Stimulated activated CD8-positive, alpha-beta memory T cell treated with anti-CD3 and anti-CD28 coated beads, Interleukin-4, amount 100 ng/mL, for 48 hours (primary cell): ENCODE measurements at places on chromosomes 5 and 9.

DNA sequence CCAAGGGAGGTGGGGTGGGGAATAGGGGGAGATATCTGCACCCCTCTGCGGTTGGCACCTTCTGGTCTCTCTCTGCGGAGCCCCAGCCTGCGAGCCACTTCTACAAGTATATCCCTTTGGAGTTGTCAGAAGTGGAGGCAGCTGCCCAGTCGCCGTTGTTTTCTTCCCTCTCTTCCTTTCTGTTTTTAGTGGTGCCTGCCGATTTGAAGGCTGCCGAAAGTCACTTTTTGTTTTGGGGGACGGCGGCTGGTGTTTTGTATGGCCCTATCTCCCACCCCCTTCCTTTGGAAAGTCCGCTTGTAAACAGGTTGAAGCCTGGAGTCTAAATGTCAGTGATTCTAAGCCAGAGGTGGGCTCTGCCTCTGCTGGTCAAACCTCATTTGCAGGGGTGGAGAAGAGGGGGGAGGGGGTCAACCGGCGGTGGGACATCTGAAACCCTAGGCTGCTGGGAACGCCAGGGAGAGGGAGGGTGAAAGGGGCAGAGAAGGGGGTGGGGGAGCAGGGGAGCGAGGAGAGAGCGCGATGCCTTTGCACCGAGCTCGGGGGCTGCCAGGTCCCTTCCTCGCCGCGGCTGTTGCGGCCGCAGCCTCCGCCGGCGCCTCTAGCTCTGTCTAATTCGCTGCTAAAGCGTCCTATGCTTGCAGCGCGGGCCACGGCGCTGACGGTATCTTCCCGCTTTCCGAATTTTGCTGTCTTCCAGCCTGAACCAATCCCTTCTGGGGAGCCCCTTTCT lies at the start of gene FGF10:
Gene FGF10, minus strand, starts transcription at position 331 of the 733 bp plus-strand sequence. CDS start 738 bp downstream, outside the sequence.
- DNase-seq: no peak

- no peak for DNase-seq
These were observed 391.5 kb downstream of the CCDC171 start for GRCh38 chr9:15944341-15944740.

DNA sequence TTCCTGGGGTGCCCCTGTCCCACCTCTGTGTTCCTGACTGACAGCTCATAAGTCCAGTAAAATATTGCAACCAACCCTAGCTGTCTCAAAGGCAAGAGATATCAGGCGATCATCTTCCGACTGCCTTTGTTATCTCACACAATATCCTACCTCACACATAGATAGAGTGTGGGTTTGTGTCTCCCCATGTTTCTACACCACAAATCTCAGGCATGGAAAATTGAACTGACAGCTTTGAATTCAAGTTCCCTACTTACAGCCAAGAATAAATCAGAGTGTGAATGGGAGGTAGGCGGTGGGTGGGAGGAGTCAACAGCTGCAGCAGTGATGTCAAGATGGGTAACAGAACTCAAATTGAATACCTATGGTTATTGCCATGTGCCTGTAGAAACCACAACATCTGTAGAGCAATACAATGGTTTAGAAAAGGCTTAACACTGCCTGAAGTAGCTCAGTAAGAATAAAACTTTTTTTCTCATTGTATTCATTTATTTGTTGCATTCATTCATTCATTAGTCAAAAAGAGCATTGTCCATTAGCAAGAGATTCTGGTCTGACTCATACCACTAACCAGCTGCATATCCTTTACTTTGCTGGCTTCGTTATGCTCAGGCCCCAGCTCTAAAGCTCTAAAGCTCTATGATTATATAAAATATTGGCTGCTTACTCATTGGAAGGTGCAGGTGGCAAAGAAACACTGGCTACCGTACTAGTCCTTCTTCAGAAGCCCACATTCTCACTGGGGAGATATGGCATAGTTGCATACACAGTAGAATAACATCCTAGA lies 108.2 kb upstream of the DMAC1 start:
- no peak for DNase-seq

DNA sequence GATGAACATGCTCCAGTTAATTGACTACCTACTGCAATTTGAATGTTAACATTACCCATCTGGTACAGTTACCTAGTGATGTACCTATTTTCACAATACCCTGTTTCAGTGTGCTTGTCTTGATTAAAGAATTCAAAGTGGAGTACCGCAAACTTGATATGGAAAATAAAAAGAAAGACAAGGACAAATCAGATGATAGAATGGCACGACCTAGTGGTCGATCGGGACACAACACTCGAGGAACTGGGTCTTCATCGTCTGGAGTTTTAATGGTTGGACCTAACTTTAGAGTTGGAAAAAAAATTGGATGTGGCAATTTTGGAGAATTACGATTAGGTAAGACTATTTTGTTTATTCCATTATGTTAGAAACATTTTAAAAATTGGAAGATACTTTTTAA lies 33.5 kb downstream of the CSNK1G3 start:
- DNase-seq: no peak

DNA sequence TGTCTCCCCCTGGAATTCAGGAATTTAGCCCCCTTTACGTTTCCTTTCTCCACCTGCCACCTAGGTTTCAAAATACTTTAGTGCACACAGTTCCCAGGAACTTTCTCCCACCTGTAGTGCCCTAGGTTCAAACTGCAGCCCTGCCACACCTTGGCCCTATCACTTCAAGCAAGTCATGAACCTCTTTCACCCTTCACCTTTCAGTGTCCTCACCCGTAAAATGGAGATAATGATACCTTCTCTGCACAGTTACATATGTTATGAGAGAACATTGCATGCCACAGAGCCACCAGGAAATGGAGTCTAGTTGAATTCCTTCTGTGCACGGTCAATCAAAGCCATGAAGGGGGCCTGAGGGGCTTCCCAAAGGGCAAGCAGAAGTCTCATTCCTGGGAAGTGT lies 9.8 kb upstream of the EEIG1 start:
- DNase-seq: no peak

- DNase-seq: no peak
These were observed 58.0 kb downstream of the GDA start for GRCh38 chr9:72207278-72207677.

DNA sequence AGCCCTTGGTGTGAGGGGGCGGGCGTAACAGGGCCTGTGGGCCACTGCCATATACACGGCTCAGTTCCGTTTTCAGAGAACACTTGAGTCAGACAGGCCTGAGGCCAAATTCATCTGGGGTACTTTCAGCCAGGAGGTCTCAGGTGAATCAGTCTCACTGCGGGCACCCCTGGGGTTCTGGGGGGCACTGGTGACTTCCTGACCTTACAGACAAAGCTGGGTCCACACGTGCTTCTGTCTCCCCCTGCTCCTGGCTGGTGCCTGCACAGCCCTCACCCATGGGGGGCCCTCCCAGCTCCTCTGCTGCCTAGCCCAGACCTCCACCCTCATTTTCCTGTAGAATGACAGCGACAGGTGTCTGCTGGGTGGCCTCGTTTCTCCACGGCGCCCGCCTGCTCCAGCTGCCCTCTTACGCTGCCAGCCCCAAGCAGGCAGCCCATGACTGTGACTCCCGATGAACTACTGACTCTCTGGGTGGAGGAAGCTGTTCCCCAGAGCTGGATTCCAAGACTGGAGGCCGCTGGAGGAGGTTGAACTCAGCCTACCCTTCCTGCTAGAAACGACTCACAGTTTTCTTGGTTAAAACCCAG lies 374.1 kb upstream of the IRX4 start:
- no peak for DNase-seq

DNA sequence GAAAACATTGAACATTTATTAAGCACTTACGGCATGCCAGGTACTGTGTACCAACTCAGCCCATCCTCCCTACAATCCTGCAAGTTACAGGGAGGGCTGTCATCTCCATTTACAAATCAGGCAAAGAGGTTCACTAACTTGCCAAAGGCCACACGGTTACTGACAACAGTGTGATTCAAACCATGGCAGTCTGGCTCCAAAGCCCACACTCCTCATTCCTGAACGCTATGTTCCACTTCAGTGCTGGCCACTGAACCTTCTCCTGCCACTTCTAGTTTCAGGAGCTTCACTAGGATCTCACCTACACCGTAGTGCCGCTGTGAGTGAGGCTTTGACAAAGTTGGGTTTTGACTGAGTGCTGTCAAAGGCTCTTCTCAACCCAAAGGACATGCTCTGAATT lies 7.2 kb upstream of the LIFR start:
- DNase-seq: no peak

GRCh38 chr5:179255527-179256327 lies 89.5 kb downstream of the ADAMTS2 start:
- DNase-seq: no peak

DNA sequence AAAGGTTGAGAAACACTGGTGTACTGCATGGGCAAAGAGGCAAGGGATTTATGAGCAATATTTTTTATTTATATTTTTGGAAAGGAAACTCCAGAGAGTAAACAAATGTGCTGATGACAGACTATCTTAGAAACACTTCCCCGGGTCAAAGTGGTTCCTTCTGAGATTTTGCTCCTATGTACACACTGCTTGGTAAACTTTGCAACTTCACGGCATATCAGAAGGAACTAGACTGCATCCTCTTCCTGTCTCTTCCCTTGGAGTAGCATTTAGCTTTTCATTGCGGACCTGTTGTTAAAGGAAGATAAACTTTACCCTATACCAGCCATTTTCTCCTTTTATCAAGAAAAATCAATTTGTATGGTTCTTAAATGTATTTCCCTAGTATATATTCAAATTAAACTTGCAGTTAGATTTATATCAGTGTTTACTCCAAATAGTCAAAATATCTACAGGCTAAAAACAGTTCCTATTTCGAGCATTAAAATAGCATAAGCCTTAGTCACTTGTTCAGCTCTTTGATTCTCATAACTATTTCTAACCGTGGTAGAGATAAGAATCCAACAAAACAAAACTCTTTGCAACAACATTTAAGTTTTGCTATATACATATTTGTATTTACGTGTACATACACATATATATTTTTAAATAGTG lies 48.0 kb upstream of the LRRC19 start:
- DNase-seq: no peak

- no peak for DNase-seq
These were observed 11.3 kb upstream of the ANGPTL2 start for GRCh38 chr9:127133739-127134167.

DNA sequence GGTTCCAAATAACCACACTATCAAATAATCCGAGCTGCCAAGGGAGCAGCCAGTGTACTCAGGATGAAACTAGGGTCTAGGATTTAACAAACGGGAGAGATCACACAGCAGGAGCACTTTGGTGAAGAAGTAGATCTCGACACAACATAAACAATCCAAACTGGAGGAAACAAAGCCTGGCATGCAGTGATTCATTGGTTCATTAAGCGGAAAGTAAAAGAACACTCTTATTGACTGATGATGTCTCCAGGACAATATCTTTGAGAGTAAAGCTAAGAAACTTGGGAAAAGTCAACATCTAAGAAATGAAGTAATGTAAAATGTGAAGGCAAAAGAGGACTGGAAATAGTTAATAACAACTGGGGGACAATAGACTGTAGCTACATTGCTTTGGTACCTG lies 1478.3 kb upstream of the CDH9 start:
- DNase-seq: no peak

DNA sequence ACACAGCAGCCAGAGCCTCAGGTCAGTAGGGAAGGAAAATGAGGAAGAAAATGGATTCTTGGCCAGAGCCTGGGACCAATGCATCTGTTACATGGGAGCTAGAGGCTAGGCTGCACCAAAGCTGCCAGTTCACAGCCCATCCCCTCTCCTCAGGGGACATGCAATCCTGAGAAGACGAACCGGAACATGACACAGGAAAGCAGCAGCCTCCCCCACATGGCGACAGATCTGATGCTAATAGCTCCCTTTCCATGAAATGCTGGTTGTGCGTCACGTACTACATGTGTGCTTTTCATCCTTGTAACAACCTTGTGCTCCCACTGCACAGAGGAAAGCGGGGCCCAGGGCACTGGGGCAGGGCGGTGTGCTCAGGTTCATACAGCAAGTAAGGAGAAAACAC lies 67.5 kb downstream of the PRRT1B start:
- no peak for DNase-seq

DNA sequence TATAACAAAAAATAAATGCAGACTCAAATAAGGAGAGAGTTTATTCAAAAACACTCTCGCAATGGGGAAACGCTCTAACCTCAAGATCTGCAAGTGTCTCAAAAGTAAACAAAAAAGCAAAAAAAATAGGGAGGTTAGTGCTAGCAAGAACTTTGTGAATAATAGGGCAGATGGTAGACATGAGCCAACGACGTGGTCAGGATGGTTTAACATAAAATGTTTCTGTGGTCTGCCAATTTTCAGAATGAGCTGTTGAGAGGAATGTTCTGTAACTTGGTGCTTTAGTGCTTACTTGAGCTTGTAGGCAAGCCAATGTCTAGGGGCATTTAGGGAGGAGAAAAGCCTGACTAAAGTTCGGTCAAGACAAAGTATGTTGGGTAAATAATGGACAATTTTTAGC lies 1813.9 kb upstream of the CDH6 start:
- no peak for DNase-seq

DNA sequence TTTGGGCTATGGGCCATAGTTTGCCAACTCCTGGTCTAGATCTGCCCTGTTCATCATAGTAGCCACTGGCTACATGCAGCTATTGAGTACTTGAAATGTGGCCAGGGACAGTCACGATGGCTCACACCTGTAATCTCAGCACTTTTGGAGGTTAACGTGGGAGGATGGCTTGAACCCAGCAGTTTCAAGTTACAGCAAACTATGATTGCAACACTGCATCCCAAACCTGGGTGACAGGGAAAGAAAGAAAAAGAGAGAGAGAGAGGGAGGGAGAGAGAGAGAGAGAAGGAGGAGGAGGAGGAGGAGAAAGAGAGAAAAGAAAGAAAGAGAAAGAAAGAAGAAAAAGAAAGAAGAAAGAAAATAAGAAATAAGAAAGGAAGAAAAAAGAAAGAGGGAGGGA lies 5.1 kb upstream of the GMCL2 start:
- no peak for DNase-seq

DNA sequence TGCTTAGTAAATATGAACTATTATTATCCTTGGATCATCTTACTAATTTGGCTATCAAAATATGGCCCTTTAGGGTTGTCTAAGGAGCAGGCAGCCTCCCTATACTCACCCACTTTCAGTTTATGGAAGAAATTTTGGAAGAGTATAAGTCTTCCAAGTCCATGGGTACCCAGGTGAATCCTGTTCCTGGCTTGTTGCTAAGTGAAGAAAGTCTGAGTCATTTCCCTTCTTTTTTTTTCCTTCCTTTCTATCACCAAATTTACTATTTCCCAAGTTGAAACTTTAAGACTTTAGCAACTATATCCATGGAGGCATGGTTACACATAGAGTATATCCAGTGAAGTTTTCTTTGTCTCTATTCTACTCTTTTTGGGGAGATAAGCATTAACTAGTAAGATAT lies 184.0 kb upstream of the ACTBL2 start:
- DNase-seq: no peak

- DNase-seq: no peak
These were observed 138.7 kb upstream of the EFNA5 start for GRCh38 chr5:107809201-107810034.

- no peak for DNase-seq
These were observed 17.6 kb downstream of the FAM169A start for GRCh38 chr5:74848553-74849025.

DNA sequence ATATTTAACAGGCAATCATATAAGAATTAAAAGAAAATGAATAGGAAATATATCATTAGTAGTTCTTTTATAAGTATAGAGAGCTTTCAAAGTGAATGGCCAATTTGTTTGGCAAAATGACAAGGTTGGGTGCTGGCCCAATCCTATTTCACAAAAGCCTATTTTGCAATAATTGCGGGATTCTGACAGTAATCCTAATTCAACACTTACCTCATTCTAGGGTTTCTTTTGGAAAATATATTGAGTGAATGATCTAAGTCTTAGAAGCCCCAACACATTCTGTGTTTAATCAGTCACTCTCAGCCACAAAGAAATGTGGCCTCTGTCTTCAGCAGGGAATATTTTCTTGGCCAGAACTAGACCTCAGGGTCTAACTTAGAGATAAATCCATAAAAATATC lies 835.9 kb upstream of the ZNF608 start:
- DNase-seq: no peak

- no peak for DNase-seq
These were observed 292.3 kb downstream of the SMARCA2 start for GRCh38 chr9:2307480-2307879.
